Hippocampal formation (tissue), 2 donors: ENCODE measurements at places on chromosomes 6 and 20.

DNA sequence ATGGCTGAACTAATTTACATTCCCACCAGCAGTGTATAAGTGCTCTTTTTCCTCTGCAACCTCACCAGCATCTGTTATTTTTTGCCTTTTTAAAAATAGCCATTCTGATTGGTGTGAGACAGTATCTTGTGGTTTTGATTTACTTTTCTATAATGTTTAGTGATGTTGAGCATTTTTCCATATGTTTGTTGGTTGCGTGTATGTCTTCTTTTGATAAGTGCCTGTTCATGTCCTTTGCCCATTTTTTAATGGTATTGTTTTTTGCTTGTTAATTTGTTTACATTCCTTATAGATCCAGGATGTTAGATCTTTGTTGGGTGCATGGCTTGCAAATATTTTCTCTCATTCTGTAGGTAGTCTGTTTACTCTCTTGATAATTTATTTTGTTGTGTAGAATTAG lies 169.9 kb downstream of the PRL start:
- no peak for DNase-seq

DNA sequence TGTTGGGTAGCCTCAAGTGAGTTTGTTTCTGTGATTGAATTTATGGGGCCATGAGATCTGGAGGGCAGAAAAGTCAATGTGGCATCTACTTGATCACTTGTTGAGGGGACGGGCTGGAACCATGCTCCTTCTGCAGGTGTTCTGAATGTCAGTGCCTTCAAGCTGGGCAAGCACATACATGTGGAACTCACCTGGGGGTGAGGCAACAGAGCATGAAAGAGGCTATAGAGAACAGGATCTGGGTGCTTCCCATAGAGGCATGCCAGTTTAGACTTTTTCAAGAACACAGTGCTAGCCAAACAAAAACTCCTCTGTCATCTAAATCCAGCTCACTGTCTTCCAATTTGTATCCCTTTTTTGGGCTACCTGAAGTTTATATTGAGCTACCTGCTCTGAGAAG lies 77.8 kb upstream of the SLC35B3 start:
- DNase-seq = no peak

DNA sequence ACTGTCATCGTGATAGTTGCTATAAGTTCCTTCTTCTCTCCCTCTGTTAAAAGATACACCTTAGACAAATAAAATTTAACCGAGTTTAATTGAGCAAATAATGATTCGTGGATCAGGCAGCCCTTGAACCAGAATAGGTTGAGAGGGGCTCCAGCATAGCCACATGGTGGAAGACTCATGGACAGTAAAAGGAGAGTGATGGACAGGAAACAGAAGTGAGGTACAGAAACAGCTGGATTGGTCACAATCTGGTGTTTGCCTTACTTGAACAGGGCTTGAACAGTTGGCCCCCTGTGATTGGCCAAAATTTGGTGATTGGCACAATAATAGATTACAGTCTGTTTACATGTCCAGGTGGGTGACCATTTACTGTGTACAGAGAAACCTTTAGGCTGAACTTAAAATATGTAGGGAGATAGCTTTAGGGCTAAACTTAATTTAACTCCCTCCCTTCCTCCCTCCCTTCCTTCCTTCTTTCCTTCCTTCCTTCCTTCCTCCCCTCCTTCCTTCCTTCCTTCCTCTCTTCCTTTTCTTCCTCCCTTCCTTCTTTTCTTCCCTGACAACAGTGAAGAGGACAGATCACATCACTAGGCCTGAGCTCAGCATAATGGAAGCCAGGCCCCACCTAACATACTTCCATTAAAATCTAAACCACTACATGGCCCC lies 531.8 kb upstream of the JARID2 start:
- no peak for DNase-seq

DNA sequence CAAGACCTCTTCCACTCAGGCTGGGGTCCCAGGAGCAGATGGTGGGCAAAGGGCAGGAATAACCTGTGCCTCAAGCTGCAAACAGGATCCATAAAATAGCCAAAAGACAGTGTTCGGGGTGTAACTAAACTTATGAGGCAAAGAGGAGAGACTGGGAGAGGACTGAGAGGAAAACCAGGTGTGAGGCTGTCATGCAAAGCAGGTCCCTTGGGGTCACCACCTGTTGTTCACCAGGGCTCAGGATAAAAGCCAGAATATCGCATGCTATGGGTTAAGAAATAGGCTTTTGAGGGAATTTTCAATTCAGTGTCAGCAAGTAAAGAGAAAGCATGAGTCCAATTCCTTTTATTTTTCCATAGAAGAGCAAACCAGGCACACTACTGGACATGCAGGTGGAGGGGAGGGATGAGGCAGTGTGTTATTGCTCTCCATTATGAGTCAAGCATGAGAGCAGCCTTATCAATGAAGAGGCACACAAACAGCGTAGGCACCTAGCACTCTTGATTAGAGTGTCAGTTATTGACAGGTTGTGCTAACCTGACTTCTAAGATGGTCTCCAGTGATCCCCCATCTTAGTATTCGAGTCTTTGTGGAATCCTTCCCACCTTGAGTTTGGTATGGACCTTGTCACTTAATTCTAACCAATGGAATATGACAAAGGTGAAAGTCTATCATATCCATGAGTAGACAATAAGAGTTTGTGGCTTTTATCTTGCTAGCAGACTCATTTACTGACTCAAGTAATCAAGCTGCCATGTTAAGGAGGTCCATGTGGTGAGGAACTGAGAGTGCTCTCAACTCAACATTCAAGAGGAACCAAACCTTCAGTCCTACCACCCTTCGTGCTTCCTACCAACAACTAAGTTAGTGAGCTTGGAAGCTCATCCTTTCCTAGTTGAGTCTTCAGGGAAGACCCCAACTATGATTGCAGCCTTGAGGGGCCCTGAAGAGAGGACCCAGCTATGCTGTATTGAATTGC lies 18.8 kb downstream of the HLA-E start:
- no peak for DNase-seq

DNA sequence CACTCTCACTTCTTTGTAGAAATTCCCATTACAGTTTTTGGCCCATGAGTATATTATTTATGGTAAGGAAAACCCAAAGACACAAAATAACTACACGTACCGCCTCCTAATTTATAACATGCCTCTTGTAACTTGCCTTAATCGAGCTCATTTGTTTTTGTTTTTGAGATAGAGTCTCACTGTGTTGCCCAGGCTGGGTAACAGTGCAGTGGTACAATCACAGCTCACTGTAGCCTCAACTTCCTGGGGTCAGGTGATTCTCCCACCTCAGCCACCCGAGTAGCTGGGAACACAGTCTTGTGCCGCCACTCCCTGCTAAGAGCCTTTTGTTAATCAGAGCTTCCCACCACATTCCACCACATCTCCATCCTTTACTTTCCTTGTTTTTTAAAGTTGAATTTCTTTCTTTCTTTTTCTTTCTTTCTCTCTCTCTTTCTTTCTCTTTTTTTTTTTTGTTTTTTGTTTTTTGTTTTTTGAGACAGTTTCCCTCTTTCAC lies 15.5 kb downstream of the ASIP start:
- DNase-seq = no peak

- no peak for DNase-seq
Observed at GRCh38 chr6:106182455-106182854, 96.3 kb downstream of the PRDM1 start.

DNA sequence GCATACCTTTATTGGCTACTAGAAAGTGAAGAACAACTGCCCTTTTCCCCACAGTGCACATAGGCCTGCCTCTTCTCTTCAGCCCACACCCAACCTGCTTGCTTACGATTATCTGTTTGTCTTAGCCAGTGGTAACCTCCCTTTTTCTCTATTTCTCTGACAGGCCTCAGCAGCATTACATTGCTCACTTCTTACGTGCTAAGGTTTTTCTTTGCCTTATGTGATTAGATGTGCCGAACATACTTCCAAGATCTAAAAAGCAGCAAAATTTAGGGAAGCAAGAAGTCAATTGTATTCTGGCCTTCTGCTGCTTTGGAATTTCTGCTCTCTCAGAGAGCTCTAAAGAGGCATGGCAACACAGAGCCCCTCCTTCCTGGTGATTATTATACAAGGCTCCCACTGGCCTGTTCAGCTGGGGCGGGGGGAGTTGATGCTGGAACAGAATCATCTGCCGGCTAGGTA lies 7.0 kb downstream of the B4GALT5 start:
- no peak for DNase-seq

DNA sequence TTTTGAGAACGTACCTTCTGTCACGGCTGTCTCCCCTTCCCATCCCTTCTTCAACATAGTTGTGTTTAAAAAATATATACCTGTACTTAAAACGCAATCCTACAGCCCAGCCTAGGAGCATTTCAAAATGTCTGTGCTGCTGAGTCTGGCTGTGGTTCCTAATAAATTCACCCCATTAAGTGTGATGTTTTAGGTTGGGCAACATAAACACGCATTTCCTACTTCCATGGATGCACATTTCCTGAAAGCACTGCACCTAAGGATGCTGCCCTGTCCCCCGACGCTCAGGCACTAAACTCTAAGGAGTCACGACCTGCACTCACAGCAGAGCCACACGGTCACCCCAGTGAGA lies 1.2 kb downstream of the REV3L start:
- DNase-seq = no peak

DNA sequence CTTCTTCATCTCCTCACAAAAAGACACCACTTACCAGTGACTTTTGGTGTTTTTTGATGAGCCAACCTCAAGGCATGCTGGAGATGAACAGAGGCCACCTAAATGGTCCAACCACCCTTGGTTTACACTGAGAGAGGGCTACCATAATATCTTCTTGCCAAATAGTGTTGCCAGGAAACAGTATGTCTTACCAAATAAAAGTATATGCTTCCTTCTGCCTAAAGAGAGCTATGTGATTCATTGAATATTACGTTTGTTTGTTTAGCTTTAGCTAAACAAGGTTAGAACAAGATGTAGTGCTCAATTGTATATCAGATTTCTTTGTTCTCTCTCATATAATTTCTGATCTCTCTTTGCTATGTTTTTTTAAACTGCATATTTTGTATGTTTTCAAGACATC lies 40.6 kb upstream of the BMP6 start:
- DNase-seq = no peak

- no peak for DNase-seq
Observed at GRCh38 chr6:388202-388903, 3.2 kb upstream of the IRF4 start.
